ENCODE measurements at places on chromosomes 3 and 15. TPM values are rescaled to one million over a fixed set of nuclear protein-coding genes. Genes with fewer than 3 reads are reported as not detected.

GRCh38 chr15:69854521-69855181 is 243.1 kb downstream of the TLE3 start:
- peak; percentile 40 for DNase-seq

Gene RHCG
- total RNA-seq = not detected

Gene NOX5
- total RNA-seq = not detected

- DNase-seq = peak; percentile 8
Measured at GRCh38 chr3:96970211-96970610, 155.8 kb downstream of the EPHA6 start.

Gene KNG1
- total RNA-seq = not detected

DNA sequence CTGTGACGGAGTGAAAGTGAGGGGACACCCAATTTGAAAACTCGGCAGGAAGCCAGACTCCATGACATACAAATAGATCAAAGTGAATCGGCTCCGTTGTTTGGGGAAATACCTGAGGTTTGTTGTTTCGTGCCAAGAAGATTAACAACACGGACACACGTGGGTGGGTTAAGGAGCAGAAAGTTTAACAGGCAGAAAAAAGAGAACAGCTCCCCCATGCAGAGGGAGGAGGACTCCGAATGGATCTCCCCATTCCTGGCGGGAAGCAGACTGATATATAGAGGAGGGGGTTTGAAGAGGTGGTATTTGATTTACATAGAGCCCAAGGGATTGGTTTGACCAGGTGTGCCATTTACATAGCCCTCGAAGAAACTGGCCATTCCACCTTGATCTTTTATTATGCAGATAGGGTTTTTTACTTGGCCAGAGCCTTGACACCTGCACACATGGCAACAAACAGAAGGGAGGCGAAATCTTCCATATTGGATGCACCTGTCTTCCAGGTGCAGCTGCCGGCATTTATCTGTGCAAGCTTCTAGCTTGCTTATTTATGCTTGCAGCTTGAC is 4.8 kb upstream of the SACM1L start:
- no peak for DNase-seq

DNA sequence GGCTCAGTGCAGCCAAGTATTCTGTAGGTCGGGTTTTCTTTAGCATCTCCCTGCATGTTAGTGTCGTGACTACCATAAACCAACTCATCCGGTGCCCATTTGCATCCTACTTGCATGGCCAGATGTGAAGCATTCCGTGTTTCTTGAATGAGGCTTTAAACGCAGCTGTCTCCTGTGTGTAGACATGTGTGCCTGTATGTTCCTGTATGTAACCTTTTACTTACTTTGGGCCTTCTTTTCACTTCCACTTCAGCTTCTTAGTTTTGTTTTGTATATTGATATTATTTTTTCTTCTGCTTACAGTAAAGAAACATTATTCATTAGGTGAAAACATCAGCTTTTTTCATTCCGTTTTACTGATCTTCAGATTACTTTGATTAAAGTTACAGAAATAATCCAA is 267.9 kb downstream of the BBX start:
- no peak for DNase-seq

DNA sequence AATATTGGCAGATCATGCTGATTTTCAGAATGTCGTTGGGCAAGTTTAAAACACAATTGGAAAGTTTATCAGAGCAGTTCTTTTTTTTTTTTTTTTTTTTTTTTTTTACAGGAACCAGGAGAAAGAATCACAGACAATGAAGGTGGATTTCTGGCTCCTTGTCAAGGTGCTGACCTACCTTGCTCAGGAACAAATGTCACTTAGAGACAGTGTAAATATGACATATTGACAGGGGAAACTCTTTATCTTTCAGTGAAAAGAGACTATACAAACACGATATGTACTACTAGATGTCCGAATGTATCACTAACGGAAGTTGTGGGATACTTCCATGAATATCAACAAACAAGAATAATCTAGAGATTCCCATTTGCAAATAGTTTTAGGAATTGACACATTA is 237.3 kb downstream of the FMN1 start:
- DNase-seq = no peak

- DNase-seq = no peak
Measured at GRCh38 chr3:71026634-71027578, 556.6 kb downstream of the FOXP1 start.

Gene DNAJA4
- not detected for total RNA-seq

GRCh38 chr3:64680334-64680733 is 7.5 kb downstream of the ADAMTS9 start:
- no peak for DNase-seq

Gene ASB14
- not detected for total RNA-seq

DNA sequence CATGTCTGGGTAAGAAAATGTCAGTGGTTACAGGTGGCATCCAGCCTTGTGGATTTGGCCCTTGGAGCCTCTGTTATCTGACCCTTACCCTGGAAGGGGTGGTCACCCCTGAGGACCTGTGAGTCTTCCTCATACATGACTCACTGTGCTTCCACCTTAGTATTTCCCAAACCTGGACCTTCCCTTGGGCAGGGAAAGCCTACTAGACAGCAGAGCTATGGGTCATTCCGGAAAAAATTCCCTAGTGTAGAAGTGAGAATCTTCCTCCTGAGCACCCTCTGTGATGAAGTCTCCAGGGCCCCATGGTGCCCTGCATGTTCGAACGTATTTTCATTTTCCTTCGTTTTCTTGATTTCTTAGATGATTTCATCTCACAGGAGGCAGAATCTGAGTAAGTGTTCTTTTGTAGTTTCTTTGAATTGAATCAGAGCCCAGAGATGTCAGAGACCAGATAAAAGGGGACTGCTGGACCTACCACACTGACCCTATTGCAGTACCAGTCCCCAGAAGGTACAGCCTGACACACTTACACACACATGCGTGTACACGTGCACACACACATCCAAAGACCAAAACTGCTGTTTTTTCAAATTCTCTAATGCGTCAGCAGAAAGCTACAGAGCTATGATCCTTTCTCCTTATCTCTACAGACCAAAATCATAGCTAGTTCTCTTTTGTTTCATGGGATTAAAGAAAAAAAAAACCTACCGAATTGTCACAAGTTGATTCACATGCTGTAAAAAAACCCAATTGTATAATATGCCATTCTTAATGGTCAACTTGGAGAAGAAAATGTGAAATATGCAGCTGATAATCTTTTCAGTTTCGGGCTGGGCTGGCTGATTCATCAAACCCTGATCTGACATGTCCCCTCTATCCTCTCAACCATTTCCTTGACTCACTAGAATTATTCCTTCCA is 50.5 kb upstream of the ARHGEF3 start:
- no peak for DNase-seq

- peak; percentile 88 for DNase-seq
Measured at GRCh38 chr15:39579487-39580116, 1.3 kb upstream of the THBS1 start.

DNA sequence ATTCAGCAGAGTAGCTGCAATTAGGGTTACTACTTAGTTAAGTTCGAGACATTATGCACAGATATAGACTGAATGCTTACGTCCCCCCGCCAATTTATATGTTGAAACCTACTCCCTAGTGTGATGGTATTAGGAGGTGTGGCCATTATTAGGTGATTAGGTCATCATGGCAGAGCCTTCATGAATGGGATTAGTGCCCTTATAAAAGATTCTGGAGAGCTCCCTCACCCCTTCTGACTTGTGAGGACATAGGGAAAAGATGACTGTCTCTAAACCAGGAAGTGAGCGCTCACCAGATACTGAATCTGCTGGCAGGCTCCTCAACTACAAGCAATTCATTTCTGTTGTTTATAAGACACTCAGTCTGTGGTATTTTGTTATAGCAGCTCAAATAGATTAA is 25.6 kb upstream of the TEX9 start:
- DNase-seq = no peak

Gene GOLGA8Q
- total RNA-seq = 0.58 TPM

- DNase-seq = no peak
Measured at GRCh38 chr3:71288269-71288930, 295.1 kb downstream of the FOXP1 start.

DNA sequence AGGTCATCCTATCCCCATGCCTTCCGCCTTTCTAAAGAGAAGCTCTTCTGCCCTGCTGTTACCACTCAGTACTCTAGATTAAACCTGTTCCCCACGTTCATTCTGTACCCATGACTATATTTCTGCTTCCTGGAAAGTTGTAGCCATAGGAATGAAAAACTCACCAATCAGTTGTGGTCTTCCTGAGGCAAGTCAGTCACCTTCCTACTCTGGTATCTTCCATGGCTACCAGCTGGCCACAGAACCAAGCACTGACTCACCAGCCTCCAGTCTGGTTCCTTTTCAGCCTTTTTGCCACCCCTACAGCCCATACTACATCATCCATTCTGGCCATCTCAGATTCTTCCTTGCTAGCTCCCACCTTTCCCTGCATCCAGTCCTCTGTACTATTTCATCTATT is 46.4 kb downstream of the TMEM44 start:
- no peak for DNase-seq

Gene IL5RA
- 0.10 TPM for total RNA-seq

Gene AGTR1
- 0.53 TPM for total RNA-seq

Gene RBP2
- not detected for total RNA-seq

GRCh38 chr3:50263478-50264382 is 5.2 kb upstream of the SEMA3B start:
- no peak for DNase-seq

DNA sequence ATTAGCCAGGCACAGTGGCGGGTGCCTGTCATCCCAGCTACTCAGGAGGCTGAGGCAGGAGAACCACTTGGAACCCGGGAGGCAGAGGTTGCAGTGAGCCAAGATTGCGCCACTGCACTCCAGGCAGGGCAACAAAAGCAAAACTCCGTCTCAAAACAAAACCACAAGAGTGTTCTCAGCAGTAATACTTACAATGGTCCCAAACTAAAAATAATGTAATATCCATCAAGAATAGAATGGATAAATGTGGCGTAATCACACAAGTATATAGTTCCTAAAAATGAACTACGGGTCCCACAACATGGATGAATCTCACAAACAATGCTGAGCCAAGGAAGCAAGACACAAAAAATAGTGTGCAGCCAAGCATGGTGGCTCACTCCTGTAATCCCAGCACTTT is 39.2 kb downstream of the STAG1 start:
- no peak for DNase-seq

Gene CADM2
- total RNA-seq = 2.8 TPM

GRCh38 chr3:63990733-63991132 is 32.6 kb downstream of the PSMD6 start:
- no peak for DNase-seq

Gene ATP13A5
- 0.04 TPM for total RNA-seq

Gene DYNC1LI1
- 36.3 TPM for total RNA-seq

- no peak for DNase-seq
Measured at GRCh38 chr15:42046597-42046996, 25.8 kb upstream of the PLA2G4E start.

Gene TMEM212
- not detected for total RNA-seq

Gene SOX14
- not detected for total RNA-seq

GRCh38 chr3:14118400-14119381 is 6.0 kb downstream of the CHCHD4 start:
- peak; percentile 48 for DNase-seq

DNA sequence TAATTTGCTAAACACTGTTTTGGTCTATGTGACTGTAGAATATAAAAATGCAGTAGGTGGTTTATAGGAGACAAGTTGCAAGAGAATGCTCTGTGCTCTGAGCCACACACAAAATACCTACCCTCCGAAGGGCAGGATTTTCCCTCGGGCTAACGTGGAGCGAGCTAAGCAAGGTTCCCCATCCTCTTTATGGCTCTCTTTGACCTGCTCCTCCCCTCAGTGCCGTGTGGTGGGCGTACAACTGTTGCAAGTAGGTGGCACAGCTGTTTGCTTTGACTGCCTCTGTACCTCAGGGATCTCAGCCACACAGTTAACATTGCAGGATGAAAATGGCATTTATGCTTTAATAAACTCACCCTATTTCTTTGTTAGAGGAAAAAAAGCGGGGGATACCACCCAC is 339.1 kb downstream of the SATB1 start:
- DNase-seq = no peak

- DNase-seq = no peak
Measured at GRCh38 chr3:18652781-18653180, 227.6 kb upstream of the SATB1 start.
